Smooth muscle cell of the brain vasculature (primary cell): ENCODE measurements at places on chromosomes 5 and 9.

GRCh38 chr9:125008599-125008998, 67.7 kb upstream of the GOLGA1 start:
- DNase-seq, result no peak

DNA sequence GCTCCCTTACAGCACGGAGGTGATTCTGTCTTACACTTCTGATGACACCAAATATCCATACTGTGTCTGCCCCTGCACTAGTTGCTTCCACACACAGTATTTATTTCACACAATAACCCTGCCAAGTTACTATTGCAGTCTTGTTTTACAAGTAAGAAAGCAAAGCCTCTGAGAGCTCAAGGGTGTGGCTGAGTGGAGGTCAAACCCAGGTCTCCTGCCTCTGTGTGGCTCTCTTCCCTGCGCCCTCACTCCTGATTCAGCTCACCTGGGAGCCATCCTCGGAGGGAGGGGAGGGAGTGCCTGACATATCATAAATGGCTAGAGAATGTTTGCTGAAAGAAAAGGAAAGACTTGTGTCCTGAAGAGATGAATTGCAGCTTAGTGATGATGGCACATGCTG, 41.0 kb downstream of the MVB12B start:
- no peak for DNase-seq

GRCh38 chr5:150960791-150961396, 56.1 kb upstream of the ZNF300 start:
- DNase-seq, result no peak

DNA sequence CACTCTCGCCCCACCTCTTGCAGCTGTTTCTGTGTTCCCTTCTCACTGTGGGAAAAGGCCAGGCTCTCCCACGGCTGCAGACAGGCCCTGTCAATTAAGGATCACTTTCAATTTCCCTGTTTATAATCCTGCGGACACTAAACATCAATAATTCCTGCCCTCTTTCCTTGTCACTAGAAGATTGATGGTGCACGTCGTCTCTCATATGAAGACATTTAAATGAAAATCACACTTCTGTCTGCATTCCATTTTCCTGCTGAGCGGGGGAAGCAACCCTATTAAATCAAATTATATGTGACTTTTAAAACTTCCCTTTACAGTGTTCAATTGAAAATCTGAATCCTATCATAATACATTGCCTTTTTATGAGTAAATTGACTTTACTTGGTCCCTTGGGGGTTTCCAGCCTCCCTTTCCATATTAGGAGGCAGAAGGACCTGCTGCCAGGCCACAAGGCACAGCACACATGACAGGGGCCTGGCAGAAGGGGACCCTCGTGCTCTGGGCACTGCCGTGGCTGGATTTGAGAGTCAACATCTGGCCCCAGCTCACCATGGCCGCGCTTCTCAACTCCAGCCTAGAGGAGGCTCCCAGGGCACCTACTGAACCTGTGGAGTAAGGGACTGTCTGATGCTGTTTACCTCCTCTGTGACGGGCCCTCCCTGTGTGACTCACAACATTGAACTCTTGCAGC, 311.0 kb upstream of the IRX4 start:
- no peak for DNase-seq

- no peak for DNase-seq
Measured at GRCh38 chr5:96083361-96083881, 121.8 kb upstream of the ELL2 start.

- no peak for DNase-seq
Measured at GRCh38 chr5:21895766-21896350, 957.3 kb downstream of the CDH12 start.

DNA sequence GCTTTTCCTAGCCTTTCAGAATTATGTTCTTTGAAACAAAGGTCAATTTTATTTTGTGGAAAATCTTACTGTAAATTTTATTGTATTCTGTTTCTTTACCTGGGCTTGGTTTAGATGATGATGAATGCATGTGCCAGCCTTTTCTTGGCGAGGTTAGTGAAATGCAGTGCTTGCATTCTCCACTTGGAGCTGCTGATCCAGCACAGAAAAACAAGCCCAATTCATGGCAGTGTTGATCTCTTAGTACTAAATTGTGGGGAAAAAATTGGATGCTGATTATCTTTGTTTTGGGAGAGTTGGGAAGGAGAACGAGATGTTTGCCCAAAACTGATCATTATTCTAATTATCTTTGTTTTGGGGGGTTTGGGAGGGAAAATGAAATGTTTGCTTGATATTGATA, 3.7 kb downstream of the HABP4 start:
- no peak for DNase-seq

- no peak for DNase-seq
Measured at GRCh38 chr5:21689587-21689986, 1163.6 kb downstream of the CDH12 start.

GRCh38 chr5:125700380-125700861, 722.8 kb upstream of the GRAMD2B start:
- no peak for DNase-seq
